Activated CD8-positive, alpha-beta memory T cell treated with anti-CD3 and anti-CD28 coated beads for 4 hours (primary cell): ENCODE measurements at places on chromosomes 5 and 9.

GRCh38 chr5:107431998-107432397 is 238.7 kb downstream of the EFNA5 start:
- no peak for DNase-seq

- DNase-seq: no peak
Observed at GRCh38 chr5:100791391-100791790, 111.7 kb downstream of the ST8SIA4 start.

DNA sequence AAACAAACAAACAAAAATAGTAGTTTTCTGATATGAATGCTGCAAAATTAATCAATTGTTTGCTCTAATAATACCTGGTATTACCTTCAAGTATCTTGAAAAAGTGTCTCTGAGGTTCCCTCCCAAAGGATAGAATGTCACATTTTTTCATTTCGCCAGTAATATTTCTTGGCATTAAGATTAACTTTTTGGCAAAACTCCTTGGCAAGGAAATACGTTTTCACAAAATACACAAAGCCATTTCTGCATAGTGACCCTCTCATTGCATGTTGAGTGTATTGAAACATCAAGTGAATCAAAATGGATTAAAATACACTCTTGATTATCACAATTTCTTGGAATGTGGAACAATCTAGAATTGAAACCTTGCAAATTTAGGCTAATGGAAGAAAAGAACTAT is 230.5 kb downstream of the ATPSCKMT start:
- no peak for DNase-seq

DNA sequence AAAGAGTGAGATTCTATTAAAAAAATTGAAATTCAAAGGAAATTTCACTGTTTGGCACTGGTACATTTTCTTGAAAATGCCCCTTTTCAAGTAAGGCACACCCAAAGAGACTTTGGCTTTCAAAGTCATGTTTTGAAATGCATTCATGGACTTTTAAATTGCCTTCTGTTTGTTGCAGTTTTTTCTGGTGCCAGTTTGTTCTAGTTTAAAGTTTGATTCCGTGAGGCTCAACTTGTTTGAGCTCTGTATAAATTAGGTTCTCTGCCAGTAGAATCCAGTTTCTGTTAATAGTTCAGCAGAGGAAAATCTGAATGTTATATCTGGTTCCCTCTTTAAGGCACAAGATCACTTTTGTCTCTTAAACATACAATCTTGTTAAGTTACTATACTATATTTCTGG is 16.4 kb downstream of the ATP6V0E1 start:
- no peak for DNase-seq

DNA sequence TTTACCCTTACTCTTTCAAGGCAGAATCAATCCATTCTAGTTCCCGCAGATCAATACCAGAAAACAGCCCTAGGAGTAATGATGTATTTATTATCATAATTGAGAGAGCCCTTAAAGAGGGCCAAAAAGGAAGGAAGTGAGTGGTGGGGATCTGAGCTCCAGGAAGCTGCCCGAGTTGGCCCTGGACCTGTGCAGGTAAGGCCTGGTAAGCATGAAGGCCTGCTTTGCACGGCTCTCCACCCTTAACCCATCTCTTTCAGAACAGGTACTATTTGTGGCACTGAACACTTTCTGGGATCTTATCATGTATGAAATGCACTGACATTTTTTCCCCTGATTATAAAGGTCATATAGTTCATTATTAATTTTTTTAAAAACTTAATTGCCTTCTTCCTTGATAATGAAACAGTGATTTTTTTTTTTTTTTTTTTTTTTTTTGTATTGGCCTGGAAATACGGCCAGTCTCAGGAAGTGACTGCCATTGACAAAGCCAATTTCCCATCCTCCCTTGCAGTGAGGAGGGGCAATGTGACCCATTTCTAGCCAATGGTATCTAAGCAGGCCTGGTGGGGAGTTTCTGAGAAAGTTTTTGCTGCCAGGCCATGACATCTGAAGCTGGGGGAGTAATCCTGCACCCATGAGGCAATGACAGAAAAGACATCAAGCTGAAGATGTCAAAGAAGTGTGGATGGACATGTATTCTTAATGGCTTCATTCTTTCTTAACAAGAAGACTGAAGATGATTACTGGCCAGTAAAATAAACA is 6.3 kb upstream of the MVB12B start:
- no peak for DNase-seq

DNA sequence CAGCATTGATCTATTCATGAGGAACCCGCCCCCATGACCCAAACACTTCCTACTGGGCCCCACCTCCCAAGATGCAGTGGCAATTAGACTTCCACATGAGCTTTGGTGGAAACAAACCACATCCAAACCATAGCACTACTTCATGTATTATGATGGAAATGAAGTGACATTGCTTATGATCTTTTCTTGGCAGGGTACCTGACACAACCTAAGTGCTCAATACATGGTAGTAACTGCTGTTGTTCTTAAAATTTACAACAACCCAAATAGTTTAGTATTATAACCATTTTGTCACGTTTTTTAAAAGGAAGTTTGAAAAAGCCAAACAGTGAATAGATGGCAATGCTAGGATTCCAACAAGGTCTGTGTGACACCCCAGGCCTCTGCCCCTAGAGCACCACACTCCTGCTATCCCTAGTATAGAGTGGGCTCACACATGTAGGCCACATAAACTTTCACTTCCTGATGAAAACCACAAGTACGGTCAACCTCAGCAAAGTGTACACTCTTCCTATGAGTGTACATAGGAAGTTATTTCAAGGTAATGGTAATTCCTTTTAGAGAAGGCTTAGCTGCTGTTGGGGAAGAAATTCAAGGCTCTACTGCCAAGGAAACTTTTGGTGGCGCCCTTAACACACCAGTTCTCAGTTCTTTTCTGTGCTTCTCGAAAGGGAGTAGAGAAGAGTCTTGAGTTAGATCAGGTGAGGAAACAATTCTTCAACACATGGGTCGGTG is 97.6 kb downstream of the ARSB start:
- DNase-seq: no peak

GRCh38 chr9:2332663-2333062 is 288.9 kb upstream of the VLDLR start:
- DNase-seq: no peak
